Prostate gland (tissue), 2 donors: ENCODE measurements at places on chromosomes 11 and 22. TPM values are rescaled to one million over a fixed set of nuclear protein-coding genes. Genes with fewer than 3 reads are reported as not detected.
A peak's percentile ranks its signal among the peaks of the same experiment; 100 is the strongest.

- DNase-seq = no peak
- no peaks in the 10 kb centered on the region for H3K4me1 ChIP-seq
- no peaks in the 10 kb centered on the region for H3K36me3 ChIP-seq
- H3K4me3 ChIP-seq = no peak within 1 kb of the TSS
These were observed at the start of gene MRGPRE for GRCh38 chr11:3231851-3232744. Gene MRGPRE (minus strand): TSS chr11:3232417. CDS start chr11:3228799, 3,618 bp downstream.

The KLHL35 gene
- total RNA-seq = 0.46 TPM

DNA sequence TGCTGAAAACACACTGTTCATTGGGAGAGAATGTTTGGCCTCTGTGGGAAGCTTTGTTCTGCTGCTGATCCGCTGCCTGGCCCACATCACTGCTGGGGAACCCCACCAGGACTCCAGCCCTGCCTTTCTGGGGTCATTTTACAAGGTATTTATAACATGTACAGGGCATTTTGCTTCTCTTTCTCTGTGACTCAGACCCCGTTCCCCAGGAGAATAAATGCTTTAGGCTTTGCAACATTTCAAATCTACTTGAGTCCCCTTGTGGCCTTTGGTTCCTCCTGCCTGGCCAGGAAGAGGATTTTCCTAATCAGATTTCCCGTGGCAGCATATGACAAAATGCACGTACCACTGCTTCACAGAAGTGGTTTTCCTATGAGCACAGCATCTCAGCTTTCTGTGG lies 43.0 kb downstream of the BTG4 start:
- no peaks in the 10 kb centered on the region for H3K36me3 ChIP-seq
- no peaks in the 10 kb centered on the region for H3K27me3 ChIP-seq
- no peak overlapping the region for H3K27ac ChIP-seq
- no peak overlapping the region for H3K4me3 ChIP-seq
- H3K4me1 ChIP-seq = no peaks in the 10 kb centered on the region

The WBP2NL gene
- 1.6 TPM for total RNA-seq

GRCh38 chr22:29336751-29337490 lies 21.4 kb upstream of the RASL10A start:
- peaks cover 9% of the 10 kb centered on the region for H3K4me1 ChIP-seq
- no peaks in the 10 kb centered on the region for H3K27me3 ChIP-seq
- peaks cover 3% of the 10 kb centered on the region for H3K36me3 ChIP-seq
- peak overlapping the region; percentile 71 for H3K27ac ChIP-seq

The METTL15 gene
- total RNA-seq = 16.8 TPM

DNA sequence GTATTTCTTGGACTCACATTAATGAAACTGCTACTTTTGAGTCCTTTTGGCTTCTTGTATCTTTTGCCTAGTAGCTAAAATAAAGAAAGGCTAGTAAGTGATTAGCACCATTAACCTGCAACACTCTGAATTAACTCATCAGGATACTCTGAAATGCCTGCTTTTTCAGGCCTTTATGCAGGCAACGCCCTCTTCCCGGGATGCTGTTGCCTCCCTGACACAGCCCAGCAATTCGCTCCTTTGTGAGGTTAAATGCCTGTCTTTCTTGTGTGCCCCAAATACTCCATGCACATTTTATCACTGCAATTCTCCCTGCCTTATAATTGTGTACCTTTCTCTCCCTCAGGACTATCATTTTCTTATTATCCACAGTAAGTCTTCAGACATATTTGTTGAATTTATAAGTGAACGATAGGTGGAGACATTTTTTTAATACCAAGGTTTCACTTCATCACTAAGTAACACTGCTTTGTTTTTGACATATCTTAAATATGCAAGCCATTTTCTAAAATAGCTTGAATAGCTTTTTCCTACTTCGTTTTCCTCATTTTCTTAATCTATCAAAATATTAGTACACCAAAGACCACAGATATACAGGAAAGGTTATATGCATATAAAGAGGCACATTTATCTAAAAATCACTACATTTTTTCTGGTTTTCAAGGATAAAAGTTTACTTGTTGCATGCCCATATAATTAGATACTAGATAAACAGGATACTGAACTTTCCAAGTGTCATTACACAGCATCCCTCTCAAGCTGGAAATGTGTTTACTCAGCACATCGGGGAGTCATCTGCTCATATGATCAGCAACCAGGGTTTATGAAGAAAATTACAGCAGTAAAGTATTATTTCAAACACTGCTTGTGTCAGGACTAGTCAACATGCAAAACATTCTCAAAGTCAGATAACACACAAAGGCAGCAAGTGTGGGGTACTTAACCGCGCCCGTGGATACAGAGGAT lies 48.5 kb upstream of the DDI1 start:
- H3K4me3 ChIP-seq = no peak overlapping the region
- DNase-seq = no peak
- no peaks in the 10 kb centered on the region for H3K27me3 ChIP-seq
- no peak overlapping the region for H3K27ac ChIP-seq
- no peaks in the 10 kb centered on the region for H3K36me3 ChIP-seq
- H3K4me1 ChIP-seq = no peaks in the 10 kb centered on the region

The CRYAB gene
- 80.1 TPM for total RNA-seq

DNA sequence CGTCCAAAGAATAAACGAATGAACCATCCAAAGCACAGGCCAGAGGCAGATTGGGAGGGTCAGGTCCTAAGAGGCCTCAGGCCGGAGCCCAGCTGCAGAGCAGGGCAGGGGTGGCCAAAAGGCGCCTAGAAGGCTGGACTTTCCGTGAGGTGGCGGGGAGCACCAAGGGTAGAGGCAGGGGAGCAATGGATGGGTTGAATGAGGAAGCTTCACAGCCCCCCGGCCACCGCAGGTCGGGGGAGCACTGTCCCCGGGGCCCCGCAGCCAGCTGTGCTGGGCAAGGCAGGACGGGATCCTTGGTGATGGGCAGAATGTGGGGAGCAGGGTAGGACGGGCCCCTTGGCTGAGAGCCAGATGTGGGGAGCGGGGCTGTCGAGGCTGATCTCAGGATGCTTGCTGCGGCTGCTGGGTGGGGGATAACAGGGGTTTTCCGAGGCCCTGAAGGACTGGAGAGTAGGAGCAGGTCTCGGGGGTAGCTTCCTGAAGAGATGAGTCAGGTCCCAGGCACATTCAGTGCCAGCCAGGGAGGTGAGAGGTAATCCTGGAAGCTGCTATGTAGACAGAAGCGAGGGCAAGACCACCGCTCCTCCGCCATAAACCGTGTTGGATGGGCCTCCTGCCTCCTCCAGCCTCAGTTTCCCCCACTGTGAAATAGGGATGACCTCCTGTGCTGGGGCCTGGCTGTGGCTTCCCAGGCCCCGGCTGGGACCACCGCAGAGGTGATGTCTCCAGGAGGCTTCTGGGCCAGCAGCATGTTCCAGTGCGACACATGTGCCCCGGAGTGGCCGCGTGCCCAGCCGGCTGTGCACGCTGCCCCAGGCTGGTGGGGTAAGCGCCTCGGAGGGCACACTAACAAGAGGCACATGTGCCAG lies 34.6 kb upstream of the KCNQ1OT1 start:
- H3K27ac ChIP-seq = no peak overlapping the region
- no peaks in the 10 kb centered on the region for H3K27me3 ChIP-seq
- no peak overlapping the region for H3K4me3 ChIP-seq
- DNase-seq = no peak
- no peaks in the 10 kb centered on the region for H3K36me3 ChIP-seq

- H3K36me3 ChIP-seq = no peaks in the 10 kb centered on the region
- no peak overlapping the region for H3K4me3 ChIP-seq
- H3K27me3 ChIP-seq = no peaks in the 10 kb centered on the region
- H3K27ac ChIP-seq = no peak overlapping the region
- H3K4me1 ChIP-seq = no peaks in the 10 kb centered on the region
- DNase-seq = no peak
These were observed 20.4 kb downstream of the MRGPRX4 start for GRCh38 chr11:18193010-18193409.

The GRIA4 gene
- total RNA-seq = not detected

DNA sequence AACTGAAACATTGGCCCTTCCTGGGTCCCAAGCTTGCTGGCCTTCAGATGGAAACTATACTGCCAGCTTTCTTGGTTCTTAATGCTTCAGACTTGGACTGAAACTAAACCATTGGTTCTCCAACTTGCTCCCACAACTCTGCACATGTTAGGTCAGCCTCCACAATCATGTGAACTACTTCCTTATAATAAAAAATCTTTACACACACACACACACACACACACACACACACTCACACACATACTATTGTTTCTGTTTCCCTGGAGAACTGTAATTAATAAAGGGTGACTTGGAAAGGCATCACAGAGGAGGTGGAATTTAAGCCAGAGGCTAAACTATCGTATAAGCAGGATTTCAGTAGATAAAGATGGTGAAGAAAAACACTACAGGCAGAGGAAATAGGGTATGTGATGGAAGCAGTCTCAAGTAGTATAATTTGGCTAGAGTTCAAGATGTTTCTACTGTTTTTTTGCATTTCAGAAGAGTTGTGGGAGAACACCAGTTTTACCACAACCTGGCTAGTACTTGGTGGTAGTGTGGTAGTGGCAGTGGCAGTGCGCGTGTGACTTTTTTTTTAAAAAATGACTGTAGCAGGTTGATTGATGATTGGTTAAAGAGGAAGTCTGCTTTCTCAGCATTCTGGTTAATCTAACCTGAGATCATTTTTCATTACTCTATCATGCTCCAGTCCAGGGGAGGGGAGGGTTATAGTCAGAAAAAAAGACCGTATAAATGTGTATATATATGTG lies 70.1 kb downstream of the PDE3B start:
- no peak overlapping the region for H3K27ac ChIP-seq
- no peaks in the 10 kb centered on the region for H3K4me1 ChIP-seq
- H3K36me3 ChIP-seq = no peaks in the 10 kb centered on the region
- no peak overlapping the region for H3K4me3 ChIP-seq

The ME3 gene
- 107 TPM for total RNA-seq

DNA sequence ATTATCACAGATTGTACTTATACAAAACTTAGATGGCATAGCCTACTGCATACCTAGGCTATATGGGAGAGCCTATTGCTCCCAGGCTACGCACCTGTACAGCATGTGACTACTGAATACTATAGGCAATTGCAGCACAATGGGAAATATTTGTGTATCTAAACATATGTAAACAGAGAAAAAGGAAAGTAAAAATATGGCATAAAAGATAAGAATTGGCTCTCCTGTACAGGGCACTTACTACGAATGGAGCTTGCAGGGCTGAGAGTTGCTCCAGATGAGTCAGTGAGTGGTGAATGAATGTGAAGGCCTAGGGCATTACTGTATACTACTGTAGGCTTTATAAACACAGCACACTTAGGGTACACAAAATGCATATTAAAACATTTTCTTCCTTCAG lies 13.2 kb downstream of the APOL6 start:
- DNase-seq = no peak
- no peak overlapping the region for H3K27ac ChIP-seq
- H3K4me3 ChIP-seq = no peak overlapping the region

DNA sequence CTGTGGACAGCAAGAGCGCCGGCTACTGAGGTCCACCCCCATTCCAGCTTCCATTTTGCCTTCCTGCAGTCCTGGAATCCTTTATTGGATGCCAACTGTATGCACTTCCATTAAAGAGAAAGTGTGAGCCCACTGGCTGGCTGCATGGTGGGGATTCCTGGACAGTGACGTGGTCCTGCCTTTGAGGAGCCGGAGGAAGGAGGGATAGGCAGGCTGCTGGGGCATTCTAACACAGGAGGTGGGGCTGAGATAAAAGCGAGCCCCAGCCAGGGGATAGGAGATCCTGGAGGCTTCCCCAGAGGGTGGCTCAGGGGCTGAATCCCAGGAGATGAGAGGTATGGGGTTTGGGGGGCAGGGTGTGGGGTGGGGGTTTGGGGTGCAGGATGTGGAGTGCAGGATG lies 984.7 kb downstream of the BRD1 start:
- no peak overlapping the region for H3K4me3 ChIP-seq
- DNase-seq = no peak
- H3K36me3 ChIP-seq = no peaks in the 10 kb centered on the region
- H3K27me3 ChIP-seq = peaks cover 9% of the 10 kb centered on the region
- H3K4me1 ChIP-seq = no peaks in the 10 kb centered on the region

DNA sequence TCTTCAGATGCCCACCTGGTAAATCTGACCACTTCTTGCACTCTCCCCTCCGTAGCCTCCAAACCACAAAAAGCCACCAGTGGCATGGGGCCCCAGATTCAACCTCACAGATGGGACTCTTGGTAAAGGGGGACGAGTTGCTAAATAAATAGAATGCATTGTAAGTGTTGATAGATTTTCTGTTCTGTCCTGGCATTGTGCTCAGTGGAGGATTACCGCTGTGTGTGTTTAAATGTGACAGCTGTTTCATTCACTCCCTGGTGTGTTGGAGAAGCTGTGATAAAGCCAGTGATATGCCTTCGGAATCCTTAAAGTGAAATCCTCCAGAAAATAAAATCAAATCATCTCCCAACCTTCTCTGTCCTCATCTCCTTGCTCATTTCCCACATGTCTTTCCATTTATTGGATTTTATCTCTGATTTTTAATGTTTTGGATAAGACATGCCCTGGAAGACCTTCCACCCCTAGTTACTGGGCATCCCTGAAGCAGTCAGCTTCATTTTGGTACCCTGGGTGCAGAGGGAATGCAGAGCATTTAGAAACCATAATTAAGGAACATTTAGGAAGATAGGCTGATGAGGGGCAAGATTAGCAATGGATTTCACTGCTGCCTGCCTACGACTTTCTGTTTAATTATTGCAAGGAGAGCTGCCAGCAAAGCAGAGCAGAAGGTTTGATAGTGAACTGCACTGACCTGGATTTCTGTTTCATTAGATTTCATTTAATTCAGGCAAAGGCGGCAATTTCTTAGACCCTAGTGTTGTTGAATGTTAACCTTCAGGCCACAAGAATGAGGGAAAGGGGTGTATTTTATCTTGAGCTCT lies 460.9 kb upstream of the KIRREL3 start:
- H3K27ac ChIP-seq = no peak overlapping the region
- H3K4me1 ChIP-seq = no peaks in the 10 kb centered on the region
- no peak for DNase-seq
- H3K27me3 ChIP-seq = no peaks in the 10 kb centered on the region

GRCh38 chr11:123228496-123229163 lies 33.6 kb upstream of the CLMP start:
- no peaks in the 10 kb centered on the region for H3K36me3 ChIP-seq
- no peak overlapping the region for H3K4me3 ChIP-seq
- no peak overlapping the region for H3K27ac ChIP-seq
- DNase-seq = no peak
- no peaks in the 10 kb centered on the region for H3K27me3 ChIP-seq

- H3K36me3 ChIP-seq = no peaks in the 10 kb centered on the region
- H3K4me3 ChIP-seq = no peak overlapping the region
- no peak for DNase-seq
- no peak overlapping the region for H3K27ac ChIP-seq
- no peaks in the 10 kb centered on the region for H3K4me1 ChIP-seq
These were observed 824 bp upstream of the LGALS12 start for GRCh38 chr11:63504933-63505586.
